ENCODE measurements at places on chromosomes 13 and 19.

DNA sequence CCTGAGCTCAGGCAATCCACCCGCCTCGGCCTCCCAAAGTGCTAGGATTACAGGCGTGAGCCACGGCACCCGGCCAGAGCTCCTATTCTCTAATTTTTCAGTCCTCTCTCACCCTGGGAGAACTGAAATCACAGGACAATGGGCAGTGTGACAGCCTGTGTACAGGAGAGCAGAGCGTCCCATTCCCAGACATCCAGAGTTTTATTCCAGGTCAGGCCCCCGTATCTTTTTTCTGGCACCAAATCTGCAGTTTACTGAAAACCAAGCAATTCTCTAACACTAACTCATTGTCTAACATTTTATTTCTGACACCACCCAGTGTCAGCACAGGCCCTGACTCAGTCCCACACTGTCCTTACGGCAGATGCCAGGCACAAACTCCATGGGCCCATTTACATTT is 6.7 kb downstream of the ZNF708 start:
- no peak for DNase-seq

- peak; percentile 62 for DNase-seq
Observed at GRCh38 chr13:78241278-78241919, 322.8 kb upstream of the EDNRB start.

DNA sequence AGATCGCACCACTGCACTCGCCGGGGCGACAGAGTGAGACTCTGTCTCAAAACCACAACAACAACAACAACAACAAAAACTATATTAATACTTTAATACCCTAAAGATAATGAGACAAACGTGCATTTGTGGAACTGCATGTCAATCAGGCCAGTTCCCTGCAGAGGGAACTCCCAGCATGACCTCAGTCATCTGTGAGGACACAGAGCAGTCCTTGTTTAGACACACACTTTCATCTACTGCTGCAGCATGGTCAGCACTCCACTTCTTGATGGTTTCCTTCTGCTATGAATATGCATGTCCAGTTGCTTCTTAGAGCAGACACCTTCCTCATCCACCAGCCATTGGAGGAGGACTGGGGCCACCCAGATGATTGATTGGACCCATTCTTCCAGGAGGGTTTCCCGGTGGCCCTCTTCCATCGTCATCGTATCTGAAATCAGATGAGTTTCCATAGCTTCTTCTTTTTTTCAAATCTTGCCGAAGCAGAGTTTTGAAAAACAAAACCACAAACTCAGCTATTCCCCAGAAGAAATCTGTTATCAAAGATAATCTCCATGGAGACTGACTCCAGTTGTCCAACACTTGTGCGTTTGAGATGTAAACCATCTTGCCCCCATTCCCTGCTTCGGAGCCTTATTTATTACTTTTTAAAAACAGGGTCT is 26.5 kb downstream of the ZNF607 start:
- peak; percentile 75 for DNase-seq

- peak; percentile 22 for DNase-seq
Observed at GRCh38 chr13:103287659-103288058, 221.4 kb upstream of the SLC10A2 start.

DNA sequence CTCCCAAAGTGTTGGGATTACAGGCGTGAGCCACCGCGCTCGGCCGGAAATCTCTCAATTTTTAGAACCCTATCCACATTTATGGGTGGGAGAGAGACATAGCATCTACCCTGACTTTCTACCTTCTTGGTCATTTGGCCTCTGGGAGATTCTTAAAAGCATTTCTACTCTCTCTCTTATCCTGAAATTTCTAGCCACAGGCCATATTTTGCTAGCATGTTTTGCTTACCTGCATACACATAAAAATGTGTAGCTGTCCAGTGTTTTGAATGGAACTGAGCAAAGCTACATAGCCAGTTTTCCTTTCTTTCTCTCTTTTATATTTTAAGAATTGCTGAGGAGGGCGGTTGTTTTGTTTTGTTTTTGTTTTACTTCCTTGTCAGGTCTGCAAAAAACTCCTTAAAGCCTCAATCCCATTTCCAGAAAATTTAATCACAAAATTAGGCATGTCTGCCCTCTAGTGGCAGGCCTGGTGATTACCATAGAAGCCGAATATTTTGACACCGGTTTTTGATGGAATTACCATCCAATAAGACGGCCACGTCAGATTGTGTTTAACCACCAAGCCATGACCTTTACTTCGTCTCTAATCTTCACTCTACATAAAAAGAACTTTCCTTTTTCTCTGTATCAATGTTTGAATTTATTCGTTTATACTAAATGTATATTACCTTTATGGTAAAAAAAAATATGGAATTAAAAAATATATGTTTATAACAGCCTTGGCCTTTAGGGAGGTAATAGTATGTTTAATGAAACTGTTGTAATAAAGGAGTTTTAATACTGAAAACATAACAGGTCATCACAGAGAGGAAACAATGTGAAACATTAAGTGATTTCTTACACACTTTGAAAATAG is 34.4 kb upstream of the OXGR1 start:
- DNase-seq: peak; percentile 47

DNA sequence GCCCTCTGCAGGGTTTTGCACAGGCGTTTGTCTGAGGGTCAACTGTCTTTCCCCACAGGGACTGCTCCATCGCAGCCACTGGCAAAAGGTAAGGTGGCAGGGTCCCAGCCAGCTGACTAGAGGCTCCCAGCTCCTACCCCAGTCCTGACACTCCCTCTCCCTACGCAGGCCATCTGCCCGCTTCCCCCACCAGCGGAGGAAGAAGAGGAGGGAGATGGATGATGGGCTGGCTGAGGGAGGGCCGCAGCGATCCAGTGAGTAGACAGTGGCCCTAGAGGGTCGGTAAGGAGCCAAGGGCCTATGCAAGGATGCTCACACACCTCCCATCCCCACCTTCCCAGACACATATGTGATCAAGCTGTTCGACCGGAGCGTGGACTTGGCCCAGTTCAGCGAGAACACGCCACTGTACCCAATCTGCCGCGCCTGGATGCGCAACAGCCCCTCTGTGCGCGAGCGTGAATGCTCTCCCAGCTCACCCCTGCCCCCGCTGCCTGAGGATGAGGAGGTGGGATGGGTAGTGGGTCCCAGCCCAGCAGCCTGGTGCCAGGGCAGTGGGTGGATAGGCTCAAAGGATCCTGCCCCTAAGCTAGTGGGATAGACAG is 4.0 kb downstream of the HSPB6 start:
- no peak for DNase-seq

- DNase-seq: no peak
Observed at GRCh38 chr13:46041419-46041839, 11.1 kb downstream of the ZC3H13 start.
